ENCODE measurements at places on chromosomes 2 and 18.
A peak's percentile ranks its signal among the peaks of the same experiment; 100 is the strongest.

- no peak for DNase-seq
Observed at GRCh38 chr18:35289293-35289692, 736 bp downstream of the ZSCAN30 start.

DNA sequence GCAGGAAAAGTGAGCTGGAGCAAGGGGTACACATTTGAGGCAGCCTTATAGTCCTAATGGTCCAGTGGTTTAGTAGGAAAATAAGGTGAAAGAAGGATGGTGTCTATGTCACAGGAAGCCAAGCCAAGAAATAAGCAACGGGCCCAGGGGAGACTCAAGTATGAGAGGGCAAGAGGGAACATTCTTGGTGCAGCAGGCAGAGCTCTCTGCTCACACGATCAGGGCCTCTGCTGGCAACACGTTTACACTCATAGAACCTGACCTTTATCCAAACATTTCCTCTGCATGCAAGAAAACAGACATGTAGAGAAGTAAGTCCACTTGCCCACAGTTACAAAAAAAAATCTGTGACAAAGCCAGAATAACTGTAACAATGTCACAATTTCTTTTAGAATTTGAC lies 32.6 kb upstream of the LRRC30 start:
- DNase-seq, result no peak

DNA sequence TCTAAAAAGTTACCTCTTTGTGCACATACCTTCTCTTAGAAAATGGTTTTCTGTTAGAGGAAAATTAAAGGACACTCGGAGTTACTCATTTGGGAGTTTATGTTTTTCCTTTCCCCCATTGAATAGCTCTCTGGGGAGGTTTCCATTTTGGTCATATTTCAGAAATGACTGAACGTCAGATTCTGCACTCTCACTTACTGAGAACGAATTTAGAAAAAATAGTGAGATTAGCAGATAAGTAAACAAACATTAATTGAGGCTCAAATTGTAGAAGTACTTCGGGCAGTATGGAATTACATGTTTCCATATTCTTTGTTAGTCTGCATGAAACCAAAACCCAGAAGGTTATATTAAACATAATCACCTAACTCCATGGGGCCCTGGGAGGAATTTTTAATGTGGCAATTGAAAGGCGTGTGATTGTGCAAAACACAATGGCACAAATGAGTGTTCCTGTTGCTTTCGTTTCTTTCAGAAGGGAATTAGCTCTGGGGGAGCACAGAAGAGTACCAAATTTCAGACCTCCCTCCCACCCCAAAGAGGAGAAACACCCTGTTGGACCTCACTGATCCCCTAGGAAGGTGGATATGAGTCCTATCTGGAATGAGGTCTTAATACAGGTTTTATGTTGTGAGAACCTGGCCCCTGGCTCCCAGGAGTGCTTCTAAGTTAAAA lies 212.3 kb downstream of the BCL2 start:
- DNase-seq, result no peak

GRCh38 chr2:44974064-44974715 lies 32.7 kb downstream of the SIX3 start:
- no peak for DNase-seq

DNA sequence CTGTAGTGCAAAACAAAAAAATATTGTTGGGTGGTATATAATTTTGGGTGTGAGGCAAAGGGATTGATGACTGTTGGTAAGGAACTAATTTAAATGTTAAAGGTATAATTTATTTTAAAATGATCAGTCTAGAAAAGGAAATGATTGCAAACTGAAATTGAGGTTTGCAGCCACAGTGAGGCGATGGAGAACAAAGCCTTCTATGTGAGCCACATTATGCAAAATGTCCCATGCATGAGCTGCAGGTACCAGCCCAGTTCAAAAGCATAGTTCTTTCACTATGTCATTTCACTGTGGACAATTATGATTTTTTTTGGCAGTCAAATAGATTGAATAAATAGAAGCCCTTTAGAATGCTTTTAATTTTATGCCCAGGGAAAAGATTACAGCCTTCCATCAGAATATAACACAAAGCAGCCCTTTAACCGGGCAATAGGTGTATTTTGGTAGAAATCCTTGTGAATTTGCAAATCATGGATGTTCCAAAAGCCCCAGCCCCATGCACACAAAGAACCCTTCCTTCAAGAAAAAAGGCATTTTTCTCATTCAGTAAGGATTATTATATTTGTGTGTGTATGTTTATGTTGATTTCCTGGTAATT lies 1.7 kb downstream of the MAP2 start:
- DNase-seq, result no peak

DNA sequence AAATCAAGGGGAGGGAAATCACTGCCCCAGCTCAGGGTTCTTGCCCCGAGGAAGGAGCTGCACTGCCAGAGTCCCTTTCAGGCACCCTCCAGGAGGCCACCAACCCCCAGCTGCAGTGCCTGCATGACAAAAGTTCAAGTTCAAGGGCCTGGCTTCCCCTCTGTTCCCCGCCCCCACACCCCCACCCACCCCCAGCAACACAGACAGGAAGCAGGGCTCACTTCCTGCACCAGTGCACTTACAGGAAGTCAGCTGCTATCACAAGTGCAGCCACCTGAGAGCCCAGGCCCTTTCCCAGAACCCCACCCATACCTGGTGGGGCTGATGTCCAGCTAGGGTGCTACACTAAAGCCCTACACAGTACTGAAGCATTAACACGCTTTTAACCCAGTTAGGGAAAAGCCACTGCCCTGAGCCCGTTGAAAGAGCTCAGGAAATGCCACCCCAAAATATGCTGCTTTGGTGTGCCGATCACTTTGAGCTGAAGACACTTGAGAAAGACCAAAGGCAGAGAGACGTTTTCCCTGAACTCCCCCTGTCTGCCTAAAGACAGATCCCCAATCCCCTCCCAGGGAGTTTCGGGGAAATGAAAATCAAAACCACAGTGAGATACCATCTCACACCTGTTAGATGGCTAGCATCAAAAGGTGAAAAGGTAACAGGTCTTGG lies 109.9 kb upstream of the CAB39 start:
- no peak for DNase-seq

DNA sequence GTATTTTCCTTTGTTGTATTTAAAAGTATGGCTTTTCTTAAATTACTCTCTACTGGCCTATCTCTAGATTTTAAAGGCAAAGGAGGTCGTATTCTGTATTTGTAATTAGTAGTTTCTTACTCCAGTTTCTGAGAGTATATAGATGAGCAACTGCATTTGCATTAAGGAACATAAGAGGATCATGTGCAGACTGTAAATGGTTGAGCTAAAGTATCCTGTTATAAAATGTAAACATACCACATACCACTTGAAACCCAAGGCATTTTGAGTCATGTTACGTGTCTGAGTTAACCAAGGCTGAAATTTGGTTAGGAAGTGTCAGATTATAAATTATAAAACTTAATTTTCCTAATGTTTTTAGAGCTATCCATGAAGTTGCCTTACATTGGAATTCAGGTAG lies 76.3 kb downstream of the GPD2 start:
- DNase-seq, result no peak

GRCh38 chr2:102753563-102754159 lies 8.2 kb upstream of the TMEM182 start:
- DNase-seq, result no peak

- DNase-seq, result no peak
Observed at GRCh38 chr18:67805261-67805660, 288.7 kb upstream of the DSEL start.

- peak; percentile 76 for DNase-seq
Observed at GRCh38 chr2:70647873-70648481, 94.4 kb upstream of the TGFA start.

- peak; percentile 74 for DNase-seq
Observed at GRCh38 chr2:42493468-42494354, at the start of gene KCNG3. TSS of gene KCNG3 (minus strand) at chr2:42493982. CDS start at chr2:42493501, 481 bp downstream.

DNA sequence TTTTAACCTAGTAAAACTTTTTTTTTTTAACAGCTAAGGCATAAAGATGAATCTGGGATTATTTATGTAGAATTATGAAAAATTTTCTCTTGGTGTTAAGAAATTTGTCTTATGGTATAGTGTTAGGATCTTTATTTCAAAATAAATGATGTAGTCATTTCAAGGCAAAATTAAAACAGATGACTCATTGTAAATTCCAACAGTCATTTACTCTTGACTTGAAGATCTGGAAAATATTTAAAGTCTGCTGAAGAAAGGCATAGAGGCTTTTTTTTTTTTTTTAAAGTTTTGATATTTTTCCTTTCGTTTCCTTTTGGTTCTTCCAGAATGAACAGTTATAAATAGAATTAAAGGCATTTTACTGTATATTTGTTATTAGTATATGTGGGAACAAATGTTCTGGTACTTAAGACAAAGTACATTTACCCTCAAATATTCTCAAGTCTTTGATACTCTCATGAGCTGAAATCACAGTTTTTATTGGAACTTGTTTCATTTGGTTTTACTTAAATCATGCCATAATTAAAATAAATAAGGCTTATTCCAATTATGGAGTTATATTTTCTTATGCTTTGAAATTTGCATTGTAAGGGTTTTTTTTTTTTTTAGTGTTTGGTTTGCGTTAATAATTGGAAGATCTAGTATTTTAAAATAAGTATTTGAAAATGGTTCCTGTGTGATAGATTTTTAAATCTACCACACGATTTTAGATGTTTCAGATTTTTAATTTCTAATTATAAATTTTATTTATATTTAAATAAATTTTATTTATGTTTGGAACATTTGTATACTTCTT lies 29.9 kb downstream of the GLS start:
- no peak for DNase-seq

DNA sequence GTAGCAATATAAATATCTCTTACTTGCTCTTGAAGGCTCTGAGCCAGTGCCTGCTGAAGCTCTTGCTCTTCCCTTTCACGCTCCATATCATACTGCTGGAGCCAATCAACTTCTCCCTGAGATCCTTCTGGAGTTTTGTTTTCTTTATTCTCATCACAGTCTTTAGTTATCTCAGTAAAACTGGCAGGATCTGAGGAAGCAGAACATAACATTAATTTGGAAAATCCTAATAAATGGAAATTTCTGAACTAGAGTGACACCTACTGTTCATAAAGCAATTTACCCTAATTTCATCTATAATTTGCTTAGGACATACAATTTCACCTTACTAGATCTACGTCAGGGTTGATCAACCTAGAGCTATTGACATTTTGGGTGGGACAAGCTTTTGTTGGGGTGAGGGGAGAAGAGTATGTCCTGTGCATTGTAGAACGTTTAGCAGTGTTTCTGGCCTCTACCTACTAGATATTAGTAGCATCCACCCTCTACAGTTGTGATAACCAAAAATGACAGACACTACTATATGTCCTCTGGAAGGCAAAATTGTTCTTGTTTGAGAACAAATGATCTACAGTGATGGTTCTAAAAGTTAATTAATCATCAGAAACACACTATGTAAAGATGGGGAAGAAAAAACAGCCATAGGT lies 47.2 kb downstream of the VIL1 start:
- no peak for DNase-seq

GRCh38 chr2:195535911-195536522 lies 121.0 kb upstream of the SLC39A10 start:
- DNase-seq, result no peak

- DNase-seq, result no peak
Observed at GRCh38 chr18:64403784-64404503, 255.1 kb upstream of the LINC00305 start.

- DNase-seq, result no peak
Observed at GRCh38 chr2:101264360-101264939, 11.8 kb downstream of the CNOT11 start.

- no peak for DNase-seq
Observed at GRCh38 chr18:44411976-44412375, 268.7 kb upstream of the SETBP1 start.

DNA sequence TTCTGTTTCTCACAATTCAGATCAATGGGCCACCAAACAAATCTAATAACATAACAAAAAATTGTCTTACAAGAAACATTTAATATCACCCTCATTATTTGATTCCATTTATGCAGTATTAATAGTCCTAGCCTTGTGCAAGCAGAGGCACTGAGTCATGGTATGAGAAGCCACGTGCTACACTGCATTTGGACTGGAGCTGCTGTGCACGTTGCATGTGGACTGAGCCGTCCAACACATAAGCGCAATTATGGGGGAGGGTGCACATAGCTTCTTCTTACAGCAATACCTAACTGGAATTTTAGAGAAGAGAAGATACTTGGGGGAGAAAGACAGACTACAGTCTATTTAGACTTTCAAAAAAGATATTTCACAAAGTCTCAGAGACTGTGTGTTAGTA lies 329.6 kb upstream of the ID2 start:
- no peak for DNase-seq

DNA sequence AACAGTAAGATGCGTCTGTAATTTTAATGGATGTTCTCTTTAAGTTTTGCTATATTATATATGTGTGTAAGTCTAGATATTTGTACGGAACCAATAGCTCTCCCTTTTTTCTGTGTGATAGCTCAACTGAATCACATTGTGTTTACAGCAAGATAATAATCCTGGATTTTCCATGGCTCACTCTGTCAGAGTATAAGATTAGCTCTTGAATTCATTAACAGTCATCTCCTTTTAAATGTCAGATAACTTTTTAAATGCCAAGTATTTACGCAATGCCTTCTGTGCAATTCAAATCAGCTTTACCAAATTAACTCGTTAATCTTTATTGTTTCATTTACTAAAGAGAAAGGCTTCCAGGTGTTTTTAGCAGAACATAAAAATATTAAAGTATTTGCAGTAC lies 76.9 kb downstream of the KIAA2012 start:
- DNase-seq, result no peak

- no peak for DNase-seq
Observed at GRCh38 chr18:2948038-2948437, 64.9 kb downstream of the LPIN2 start.

- no peak for DNase-seq
Observed at GRCh38 chr2:59630789-59631188, 922.7 kb downstream of the BCL11A start.

GRCh38 chr18:47545613-47546012 lies 294.2 kb upstream of the SKOR2 start:
- no peak for DNase-seq

GRCh38 chr2:238916875-238917590 lies 69.1 kb downstream of the TWIST2 start:
- DNase-seq, result no peak

DNA sequence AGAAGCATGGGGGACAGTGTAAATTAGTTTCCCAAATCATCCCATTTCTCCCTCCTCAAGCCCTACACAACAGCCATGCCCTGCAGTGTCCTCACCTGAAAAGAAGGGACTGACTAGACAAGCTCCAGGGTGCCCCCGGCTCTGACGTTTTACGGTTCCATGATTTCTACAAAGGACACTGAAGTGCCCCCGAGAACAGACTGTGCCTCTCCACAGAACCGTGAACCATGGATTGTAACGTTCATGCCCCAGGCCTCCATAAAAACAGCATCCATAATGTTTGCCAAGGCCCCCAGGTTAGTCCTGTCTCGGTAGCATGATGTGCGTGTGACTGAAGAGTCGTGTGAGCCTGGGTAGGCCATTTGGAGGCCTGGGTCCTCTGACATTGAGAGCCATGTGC lies 7.0 kb upstream of the ACOXL start:
- DNase-seq, result no peak
